H54 (cell line): ENCODE measurements at places on chromosomes 16 and 17.

GRCh38 chr17:78104540-78104941 is 24.0 kb downstream of the TMC6 start:
- no peak for DNase-seq

GRCh38 chr17:32588135-32588534 is 101.3 kb downstream of the CDK5R1 start:
- no peak for DNase-seq

DNA sequence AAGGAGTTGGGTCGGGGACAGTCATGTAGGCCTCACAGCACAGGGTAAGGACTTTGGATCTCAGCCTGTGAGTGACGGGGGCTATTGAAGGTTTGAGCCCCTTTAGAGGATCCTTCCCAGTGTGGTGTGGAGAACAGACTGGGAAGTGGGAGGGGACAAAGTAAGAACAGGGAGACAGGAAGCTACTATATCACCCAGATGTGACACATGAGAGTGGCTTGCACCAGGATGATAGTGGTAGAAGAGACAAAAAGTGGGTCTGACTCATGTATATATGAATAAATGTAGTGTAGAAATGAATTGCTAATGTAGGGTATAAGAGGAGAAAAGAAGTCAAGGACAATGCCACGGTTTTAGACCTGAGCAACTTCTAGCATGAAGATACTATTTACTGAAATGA is 4.5 kb downstream of the NUP93 start:
- peak; percentile 50 for DNase-seq

DNA sequence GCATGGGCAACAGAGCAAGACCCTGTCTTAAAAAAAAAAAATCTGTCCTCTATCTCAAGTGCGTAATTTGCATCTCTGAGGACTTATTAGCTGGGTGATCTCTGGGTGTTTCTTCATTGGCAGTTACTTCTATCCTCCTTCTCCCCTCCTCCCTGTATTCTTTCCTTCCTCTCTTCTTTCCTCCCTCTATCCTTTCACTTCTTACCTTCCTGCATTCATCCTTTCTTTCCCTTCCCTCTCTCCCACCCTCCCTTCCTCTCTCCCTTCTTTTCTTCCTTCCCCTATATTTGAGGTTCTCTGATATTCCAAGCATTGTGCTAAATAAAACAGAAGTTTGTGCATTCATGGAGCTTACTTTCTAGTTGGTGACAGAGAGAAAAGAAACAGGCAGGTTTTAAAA is 10.7 kb downstream of the MFSD11 start:
- DNase-seq, result no peak

DNA sequence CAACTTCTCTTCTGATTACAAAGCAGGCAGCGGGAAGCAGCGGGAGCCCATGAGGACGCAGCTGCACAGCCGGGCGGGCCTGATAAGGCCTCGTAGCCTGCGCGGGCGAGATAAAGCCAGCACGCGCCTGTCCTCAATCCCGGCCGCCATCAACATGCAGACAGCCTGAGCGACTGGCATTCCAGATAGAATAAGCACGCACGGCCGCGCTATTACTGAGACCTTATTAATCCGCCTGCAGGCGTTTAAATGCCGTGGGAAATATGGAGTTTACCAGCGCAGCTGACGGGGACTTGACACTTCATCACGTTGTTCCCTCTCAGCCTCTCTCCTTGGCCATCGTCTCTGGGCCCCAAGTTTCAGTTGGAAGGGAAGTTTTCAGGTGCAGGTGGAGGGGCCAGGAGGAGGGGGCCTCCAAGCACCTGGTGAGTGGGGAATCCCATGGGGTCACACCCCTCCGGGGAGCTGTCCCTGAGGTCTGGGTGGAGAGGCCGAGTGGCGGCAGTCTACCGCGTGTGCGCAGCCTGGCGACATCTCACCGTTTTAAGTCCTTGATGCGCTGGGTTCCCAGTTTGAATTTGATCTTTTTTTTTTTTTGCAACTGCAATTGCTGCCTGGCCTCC is 27.3 kb upstream of the CBFA2T3 start:
- DNase-seq, result no peak

DNA sequence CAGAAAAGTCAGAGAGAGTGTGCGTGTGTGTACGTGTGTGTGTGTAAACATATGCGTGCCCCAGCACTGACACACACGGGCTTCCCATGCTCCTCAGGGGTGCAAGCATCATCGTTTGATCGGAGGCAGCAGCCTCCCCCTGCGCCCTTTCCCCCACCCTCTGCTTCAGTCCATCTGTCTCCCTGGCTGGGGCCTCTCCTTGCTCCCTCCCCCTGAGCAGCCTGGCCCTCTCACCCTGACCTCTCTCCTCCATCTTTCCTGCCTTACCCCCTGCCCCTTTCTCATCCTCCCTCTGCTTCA is 4.4 kb downstream of the STX1B start:
- DNase-seq, result no peak

GRCh38 chr17:7612294-7612640 is 2.4 kb downstream of the FXR2 start:
- no peak for DNase-seq
